ENCODE measurements at places on chromosomes 12 and 14. TPM values are rescaled to one million over a fixed set of nuclear protein-coding genes. Genes with fewer than 3 reads are reported as not detected.

DNA sequence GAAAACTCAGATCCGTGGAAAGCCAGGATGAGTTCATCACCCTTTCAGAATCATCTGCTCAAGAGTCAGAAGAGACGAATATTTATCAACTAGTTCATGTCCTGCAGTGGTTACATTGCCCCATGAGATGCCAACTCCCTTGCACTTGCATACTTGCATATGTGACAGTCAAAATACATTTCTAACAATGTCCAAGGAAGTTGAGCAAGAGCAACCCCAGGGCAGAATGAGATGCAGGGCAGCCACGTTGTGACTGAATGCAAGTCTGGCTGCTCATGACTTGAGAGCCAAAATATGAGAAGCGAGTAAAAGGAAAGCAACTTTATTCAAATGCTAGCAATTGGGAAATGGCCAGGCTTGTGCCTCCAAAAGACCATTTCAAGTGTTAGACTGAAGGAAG lies 23.6 kb upstream of the UTP20 start:
- no peak for DNase-seq

DNA sequence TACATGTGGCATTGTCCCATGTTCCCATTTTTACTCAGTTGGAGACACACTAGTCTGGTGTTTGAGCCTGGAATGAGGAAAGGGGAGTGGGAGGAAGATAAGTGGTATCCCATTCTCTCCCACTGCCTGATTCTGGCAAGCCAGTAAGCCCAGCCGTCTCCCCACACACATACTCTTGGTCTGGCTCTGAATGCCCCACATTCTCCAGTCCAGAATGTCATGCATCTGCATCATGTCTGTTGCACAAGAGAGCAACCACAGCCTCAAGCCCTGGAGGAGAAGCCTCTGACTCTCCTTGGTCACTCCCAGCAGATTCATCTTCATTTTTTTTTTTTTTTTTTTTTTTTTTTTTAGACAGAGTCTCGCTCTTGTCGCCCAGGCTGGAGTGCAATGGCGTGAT lies 48.0 kb downstream of the DRAM1 start:
- no peak for DNase-seq

- DNase-seq, result no peak
Observed at GRCh38 chr12:123888989-123889388, 83.6 kb downstream of the CCDC92 start.

DNA sequence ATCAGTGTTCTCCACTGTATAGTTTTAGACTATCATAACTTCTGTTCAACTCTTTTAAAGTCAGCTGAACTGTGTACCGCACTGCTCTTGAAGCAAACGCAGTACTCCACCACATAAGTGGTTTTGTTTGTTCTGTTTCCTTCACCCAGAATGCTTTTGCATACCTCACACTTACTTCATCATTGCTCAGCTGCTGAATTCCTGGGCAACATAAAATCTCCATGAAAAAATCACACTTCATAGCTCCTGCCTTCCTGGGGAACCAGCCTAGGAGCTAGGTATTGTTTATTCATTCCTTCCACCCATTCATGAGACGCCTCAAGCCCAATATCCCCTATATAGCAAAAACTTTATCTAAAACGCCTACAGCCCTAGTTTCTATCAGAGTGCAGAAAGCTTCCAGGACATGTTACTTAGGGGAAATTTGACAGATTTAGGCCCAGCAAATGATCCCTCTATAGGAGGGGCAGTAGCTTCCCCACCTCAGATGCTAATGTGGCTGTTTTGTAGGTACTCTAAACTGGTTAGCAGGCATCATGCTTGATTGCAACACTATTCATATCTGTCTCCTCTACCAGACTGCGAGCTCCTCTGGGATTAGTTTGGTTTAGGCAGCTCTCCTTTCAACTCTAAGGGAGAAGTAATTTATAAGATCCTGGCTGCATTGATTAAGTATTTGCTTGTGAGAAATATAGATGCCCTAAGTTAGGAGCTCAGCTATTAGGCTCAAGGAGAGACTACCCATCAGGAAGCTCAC lies 44.5 kb downstream of the LRRC9 start:
- no peak for DNase-seq

DNA sequence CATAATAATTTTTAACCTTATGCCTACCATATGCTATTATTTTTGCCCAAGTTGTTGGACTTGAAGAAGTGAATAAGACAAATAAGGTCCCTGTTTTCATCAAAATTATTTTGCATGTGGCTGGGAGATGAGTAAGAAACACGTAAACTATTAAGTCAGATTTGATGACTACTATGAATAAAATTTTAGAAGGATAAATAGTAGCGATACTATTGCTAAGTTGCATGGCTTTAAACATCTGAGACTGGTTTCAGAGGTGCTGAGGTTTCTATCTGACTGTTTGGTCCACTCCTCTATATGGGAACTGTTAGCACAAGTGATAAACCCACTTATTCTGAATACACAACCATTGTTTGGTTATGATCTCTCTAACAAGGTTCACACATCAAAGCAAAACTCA lies 674.3 kb upstream of the MDGA2 start:
- DNase-seq, result no peak

- peak; percentile 75 for DNase-seq
Observed at GRCh38 chr14:50823051-50823761, 7.8 kb downstream of the NIN start.

- DNase-seq, result no peak
Observed at GRCh38 chr12:133222211-133222610, 13.5 kb downstream of the ANHX start.

GRCh38 chr12:94211021-94211420 lies 62.6 kb downstream of the PLXNC1 start:
- DNase-seq, result no peak

GRCh38 chr14:23364164-23365035 lies 572 bp downstream of the EFS start:
- peak; percentile 77 for DNase-seq

DNA sequence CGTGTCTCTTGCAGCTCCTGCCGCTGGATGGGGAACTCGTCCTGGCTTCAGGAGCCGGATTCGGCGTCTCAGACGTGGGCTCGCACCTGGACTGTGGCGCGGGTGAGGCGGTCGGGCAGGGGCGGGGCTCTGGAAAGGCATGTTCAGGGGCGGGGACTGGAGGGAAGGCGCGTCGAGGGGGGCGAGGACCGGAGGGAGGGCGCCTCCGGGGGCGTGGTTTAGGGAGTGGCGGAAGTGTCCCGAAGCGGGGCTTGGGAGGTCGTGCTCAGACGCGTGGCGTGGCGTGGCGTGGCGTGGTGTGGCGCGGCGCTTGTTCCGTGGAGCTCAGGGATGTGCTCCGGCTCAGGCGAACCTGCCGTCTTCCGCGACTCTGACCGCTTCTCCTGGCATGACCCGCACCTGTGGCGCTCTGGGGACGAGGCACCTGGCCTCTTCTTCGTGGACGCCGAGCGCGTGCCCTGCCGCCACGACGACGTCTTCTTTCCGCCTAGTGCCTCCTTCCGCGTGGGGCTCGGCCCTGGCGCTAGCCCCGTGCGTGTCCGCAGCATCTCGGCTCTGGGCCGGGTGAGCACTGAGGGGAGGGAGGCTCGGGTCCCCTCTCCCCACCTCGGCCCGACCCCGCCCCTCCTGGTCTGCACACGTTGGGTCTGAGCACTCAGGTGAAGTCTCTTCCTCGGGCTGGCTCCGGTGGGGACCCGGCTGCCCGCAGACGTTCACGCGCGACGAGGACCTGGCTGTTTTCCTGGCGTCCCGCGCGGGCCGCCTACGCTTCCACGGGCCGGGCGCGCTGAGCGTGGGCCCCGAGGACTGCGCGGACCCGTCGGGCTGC lies 6.2 kb downstream of the AMN start:
- DNase-seq, result peak; percentile 76

DNA sequence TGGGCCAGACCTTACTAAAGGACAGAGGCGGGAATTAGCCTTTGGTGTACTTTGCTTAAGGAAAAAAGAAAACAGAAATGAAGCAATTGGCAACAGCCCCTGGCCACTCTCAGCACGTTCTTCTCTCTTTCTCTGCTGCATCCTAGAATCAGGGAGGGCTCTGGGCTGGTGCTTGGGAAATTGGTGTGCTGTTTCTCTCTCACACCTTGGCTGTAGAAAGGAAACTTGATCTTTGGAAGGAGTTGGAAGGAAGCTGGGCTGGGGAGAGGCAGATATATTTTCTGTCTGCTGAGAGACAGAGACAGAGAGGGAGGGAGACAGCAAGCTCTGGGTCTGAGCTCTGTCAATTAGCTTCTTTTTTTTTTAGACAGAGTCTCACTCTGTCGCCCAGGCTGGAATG lies 27.4 kb downstream of the NOS1 start:
- DNase-seq, result no peak

DNA sequence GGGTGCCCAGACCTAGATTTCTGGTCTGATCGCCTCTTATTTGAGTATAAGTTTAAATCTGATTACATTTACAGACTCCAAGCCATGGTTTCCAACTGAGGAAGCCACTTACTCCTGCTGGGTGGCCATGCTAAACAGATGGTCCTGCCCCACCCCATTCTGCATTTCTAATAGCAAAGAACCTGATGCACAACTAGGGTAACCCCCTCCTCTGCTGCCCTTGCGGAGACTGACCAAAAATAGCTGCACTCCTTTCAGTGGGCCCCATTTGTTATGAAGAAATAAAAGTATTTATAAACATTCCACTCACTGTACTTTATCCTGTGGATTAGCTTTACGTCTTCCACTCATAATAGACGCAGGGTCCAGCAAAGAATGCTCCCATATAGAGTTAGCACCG lies 6.8 kb downstream of the GIT2 start:
- DNase-seq, result no peak

DNA sequence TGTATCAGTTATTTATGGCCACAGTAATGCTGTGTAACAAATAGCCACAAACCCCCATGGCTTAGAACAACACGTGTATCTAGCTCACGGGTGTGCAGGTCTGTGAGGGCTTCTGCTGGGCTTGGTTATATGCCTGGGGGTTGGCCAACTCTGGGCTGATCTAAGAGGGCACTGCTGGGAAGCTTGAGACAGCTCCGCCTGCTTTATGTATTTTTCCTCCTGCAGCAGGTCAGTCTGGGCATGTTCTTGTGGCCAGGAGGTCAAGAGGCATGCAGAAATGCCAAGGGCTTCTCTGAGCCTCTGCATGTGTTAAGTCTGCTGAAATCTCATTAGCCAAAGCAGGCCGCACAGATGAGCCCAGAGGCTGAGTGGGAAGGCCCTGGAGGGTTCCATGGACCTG lies 105.8 kb downstream of the ZNF664 start:
- peak; percentile 47 for DNase-seq

- DNase-seq, result no peak
Observed at GRCh38 chr14:34522496-34522895, 17.0 kb downstream of the EAPP start.

DNA sequence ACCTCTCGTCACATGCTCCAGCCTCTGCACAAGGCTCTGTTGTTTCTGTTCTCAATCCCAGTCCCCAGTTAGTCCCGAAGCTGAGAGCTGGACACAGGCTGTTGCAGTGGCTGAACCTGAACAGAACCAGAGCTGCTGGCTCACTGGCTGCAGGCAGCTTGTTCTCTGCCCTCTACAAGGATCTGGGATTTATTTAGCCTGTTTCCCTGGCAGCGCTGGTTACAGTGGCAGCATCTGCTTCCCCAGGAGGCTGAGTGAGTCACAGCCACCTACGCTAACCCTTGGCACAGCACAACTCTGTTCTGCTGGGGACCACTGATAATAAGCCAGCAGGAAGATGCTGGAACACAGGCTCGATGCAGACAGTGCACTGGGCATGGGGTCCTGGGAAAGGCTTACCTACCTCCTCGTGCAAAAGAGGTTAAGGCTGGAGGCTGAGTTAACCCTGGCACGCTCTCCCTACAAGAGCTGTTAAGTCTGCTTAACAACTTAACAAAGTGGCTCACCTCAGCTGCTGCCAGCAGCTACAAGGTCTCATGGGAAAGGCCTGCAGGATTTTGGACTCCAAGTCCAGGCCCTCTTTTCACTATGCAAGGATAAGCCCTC lies 299.6 kb downstream of the PCNX1 start:
- DNase-seq, result no peak

- no peak for DNase-seq
Observed at GRCh38 chr14:95291859-95292542, 27.7 kb downstream of the CLMN start.

DNA sequence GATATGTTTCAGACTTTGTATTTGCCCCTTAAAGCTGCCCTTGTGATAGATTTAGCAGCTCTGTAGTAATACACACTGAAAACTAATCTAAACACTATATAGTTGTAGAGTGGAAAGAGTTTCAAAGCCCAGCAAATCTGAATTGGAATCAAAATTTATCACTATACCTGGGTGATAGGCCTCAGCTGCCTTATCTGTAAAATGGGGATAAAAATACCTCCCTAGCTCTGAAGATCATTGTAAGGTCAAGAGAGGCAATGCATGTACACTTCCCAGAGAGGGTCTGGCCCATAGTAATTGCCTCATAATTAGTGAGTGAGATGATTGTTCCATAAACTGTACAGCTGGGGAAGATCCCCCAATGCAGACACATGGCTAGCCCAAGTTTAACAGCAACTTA lies 103.6 kb downstream of the IGF1 start:
- no peak for DNase-seq

DNA sequence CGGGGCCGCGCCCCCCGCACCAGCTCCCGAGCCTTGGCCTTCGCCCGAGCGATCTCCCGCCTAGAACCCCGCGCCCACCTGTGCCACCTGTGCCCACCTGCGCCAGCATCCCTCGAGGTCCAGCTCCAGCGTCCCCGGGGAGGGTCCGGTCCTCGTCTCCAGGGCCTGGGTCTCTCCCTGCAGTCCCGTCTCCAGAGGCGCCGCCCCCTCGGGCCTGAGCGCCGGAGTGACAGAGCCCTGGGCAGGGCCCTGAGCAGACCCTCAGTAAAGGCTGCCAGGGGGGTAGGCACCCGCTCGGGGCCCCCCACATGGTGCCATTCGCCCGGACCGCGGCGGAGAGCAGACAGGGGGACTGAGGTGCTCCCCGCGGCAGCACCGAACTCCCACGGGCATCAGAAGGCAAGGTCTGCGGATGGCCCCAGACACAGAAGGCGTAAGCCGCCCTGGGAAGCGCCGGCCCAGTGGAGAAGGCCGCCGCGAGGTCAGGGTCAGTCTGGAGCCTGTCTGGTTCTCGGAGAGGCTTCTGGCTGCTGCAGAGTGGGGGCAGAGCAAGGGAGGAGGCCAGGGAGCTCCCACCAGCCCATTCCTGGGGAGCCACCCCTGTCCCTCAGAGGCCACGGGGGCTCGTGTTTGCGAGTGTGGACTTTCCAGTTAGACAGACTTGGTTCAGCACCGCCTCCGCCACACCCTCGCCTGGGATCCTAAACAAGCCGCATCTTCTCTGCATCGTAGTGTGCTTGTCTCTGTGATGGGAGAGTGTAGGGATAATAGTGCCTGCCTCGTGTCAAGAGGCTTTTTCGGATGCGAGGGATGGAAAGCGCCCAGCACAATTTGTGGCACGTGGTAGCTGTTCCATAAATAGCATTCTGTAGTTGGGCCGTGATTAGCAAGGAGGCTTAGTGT lies 1.1 kb upstream of the PPP1R13B start:
- DNase-seq, result peak; percentile 65

GRCh38 chr12:1791104-1791841 lies 29.1 kb upstream of the LRTM2 start:
- DNase-seq, result peak; percentile 63

Gene SMOC1
- total RNA-seq, result 0.49 TPM

Gene ADSS1
- 45.1 TPM for total RNA-seq

Gene IL26
- not detected for total RNA-seq

Gene SIVA1
- total RNA-seq, result 30.5 TPM

Gene PTPRR
- total RNA-seq, result 0.34 TPM

Measured in glutamatergic neuron (in vitro differentiated cells).